ENCODE measurements at places on chromosomes 1 and 21.

- DNase-seq: no peak
These were observed at the start of gene EFNA1 for GRCh38 chr1:155127105-155127966. TSS of gene EFNA1 (plus strand) at chr1:155127876. CDS start at chr1:155127978, 102 bp downstream.

DNA sequence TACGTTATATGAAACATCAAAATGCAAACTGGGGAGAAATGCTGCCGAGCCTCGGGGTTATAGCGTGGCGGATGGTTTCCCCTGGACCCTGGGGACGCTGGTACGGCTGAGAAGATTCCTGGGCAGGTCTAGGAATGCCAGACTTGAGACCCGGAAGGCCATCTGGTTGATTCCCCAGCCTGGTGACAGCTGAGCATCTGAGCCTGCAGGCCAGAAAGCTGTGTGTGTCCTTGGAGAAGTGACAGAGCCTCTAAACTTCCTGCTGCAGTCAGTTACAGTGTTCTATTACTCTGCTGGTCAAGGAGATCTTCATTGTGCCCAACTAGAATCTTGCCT, 2.3 kb downstream of the VASH2 start:
- DNase-seq: no peak

GRCh38 chr1:168614235-168614634, 37.8 kb downstream of the XCL1 start:
- no peak for DNase-seq

GRCh38 chr1:26856604-26857469, 6.1 kb upstream of the SFN start:
- no peak for DNase-seq

DNA sequence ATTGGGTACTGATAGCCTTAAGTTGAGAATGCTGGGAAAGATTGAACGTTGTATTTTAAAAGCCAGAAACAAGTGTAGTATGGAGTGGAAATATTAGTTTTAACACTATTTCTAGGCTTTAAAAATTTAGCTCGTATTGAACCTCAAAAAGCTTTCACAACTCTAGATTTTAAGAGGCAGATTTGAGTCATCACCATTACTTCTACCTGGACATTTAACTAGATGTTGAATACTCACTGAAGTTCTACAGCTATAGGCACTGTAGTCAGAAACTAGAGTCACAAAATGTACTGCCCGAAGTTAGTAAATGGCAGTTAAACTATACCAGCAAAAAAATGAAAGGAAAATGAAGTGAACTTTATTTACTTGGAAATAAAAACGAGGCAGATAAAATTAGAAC, 96.5 kb downstream of the NEK7 start:
- no peak for DNase-seq

GRCh38 chr1:157993147-157993917, at the start of gene KIRREL1:
TSS of gene KIRREL1 (plus strand) at chr1:157993645. CDS start at chr1:157993677, 32 bp downstream.
- no peak for DNase-seq

- no peak for DNase-seq
These were observed 583 bp downstream of the MEF2D start for GRCh38 chr1:156499842-156500542.

- no peak for DNase-seq
These were observed 59.7 kb downstream of the VWA5B1 start for GRCh38 chr1:20350421-20350820.

- DNase-seq: no peak
These were observed at the start of gene KCNK1 for GRCh38 chr1:233613252-233614172. TSS of gene KCNK1 (plus strand) at chr1:233614106. CDS start at chr1:233614172, 66 bp downstream.

GRCh38 chr1:100799954-100800612, 80.5 kb downstream of the VCAM1 start:
- DNase-seq: no peak

GRCh38 chr1:39258146-39258924, 53.8 kb downstream of the MACF1 start:
- peak; percentile 35 for DNase-seq

All from NCI-H1930 (cell line).